ENCODE measurements at places on chromosomes 7 and 10.

DNA sequence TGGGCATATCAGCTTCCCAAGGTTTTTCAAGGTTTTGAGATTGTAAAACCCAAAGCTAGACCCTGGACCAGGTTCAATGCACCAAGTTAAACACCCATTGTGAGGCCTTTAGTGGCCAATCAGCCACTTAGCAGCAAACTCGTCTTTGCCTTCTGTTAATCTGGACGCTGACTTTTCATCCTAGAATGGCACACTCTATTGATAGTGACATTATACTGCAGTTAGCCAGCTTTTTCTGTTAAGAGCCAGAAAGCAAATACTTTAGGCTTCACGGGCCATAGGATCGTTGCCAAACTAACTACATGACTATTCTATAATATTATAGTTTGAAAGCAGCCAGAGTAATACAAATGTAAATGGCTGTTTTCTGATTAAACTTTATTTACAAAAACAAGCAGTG, 51.3 kb downstream of the VKORC1L1 start:
- no peak for DNase-seq

- DNase-seq = no peak
Measured at GRCh38 chr10:29358010-29358616, 69.2 kb downstream of the LYZL1 start.

DNA sequence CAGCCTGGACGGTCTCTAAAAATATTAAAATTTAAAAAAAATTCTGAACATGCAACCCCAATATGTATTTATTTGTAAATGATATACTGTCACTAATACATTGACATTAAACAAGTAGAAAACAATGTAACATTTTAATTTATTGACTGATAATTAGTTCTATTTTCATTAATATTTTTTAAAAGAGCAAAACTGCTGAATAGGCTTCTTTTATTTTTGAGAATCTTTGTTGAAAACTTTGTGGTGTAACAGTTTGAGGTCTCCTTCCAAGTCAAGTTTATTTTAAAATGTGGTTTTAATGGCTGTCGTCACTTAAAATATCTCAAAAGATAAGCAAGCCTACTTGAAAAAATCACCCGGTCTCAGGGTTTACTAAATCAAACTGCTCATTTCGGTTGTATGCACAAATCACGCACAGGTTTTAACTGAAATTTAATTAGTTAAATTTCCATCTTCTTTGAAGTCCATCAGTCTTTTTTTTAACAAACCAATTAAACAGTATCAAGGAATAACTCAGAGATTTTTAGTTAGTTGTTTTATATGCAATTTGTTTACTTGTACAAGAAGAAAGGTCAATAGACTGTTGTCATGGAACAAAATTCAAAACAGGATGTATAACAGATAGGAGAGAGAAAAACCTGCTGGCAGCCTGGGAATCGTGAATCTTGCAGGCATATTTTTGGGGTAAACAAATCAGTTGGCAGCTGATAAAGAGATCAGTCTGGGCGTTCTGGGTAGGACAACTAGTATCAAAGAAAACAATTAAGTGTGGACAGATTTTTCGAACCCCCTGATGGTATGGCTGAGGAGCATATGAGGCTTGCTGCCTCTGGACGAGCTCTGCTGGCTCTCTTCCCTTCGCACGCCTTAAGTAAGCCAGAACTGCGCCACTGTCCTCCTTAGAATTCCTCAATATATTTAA, 9.7 kb upstream of the EDRF1 start:
- DNase-seq = no peak

DNA sequence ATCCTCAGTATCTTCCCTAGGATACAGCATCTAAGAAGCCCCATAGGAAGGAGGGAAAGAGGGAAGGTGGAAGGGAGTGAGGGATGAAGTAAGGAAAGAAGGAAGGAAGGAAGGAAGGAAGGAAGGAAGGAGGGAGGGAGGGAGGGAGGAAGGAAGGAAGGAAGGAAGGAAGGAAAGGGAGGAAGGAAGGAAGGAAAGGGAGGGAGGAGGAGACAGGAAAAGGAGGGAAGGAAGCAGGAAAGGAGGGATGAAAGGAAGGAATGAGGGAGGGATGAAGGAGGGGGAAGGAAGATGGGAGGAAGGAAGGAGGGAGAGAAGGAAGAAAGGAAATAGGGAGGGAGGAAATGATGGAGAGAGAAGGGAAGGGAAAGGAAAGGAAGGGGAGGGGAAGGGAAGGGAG, 455.6 kb upstream of the ZMIZ1 start:
- DNase-seq = no peak

- DNase-seq = no peak
Measured at GRCh38 chr10:24357344-24358004, 148.5 kb downstream of the KIAA1217 start.

DNA sequence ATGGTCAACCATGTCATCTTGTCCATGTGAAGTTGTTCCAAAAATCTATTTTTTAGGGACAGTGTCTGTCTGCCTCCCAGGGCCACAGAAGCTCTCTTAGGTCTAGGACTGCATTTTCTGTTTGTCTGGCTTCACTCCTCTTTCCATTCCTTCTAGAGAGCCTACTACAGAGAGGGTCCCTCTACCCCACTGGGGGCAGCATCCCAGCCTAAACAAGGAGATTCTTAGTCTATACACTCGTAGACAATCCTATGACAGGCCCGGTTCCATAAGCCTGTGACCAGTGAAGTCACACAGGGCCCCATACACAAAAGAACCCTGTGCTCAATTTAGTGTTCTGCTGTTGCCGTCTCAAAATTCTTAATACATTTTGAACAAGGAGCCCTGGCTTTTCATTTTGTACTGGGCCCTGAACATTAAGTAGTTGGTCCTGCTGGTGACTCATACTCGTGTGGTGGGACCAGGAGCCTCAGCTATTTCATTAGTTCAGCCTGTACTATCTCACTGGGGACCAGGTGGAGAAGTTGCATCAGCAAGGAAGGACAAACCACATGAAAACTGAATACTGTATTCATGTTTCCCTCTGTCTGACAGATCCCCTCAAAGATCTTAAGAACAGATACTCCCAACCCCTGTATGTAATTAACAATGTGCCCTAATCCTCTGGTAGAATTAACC, 23.5 kb upstream of the FAM180A start:
- DNase-seq = no peak

- no peak for DNase-seq
Measured at GRCh38 chr7:54705436-54705835, 53.6 kb downstream of the SEC61G start.

- DNase-seq = peak; percentile 19
Measured at GRCh38 chr7:77531038-77531437, 6.1 kb upstream of the PTPN12 start.

GRCh38 chr7:141349338-141349737, 201.9 kb upstream of the AGK start:
- no peak for DNase-seq

DNA sequence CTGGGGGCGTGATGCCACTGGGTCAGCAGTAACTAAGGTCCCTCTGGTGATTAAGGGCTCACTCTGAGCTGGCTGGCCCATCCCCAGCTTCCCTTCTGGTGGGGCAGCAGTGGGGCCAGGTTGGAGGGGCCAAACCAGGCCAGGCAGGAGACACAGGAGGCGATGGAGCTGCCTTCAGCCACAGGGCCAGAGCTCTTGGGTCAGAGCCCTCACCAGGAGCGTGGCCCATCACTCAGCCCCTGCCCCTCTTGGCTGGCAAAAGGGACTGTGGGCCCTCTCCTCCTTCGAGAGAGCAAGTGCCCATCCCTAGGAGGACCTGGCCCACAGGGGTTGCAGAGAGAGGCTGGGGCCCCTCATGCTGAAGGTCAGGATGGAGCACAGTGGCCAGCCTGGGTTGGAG, 4.5 kb downstream of the KCNK18 start:
- DNase-seq = no peak

DNA sequence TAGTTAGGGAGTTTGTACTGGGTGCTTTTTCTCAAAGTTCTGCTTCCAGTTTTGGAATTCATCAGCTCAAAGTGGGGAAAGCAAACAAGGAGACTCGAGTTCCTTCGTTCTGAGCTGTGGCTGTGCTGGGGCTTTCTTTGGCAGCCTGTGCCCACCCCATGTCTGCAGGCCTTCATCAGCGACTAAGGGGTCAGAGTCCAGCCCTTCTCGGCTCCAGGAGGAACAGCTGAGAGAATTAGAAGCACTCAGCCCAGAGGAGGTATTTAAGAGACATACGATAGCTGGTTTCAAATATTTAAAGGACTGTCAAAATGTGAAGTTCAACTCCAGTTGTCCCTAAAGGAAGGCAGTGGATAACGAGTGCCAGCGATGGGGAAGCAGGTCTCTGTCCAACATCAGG, 41.3 kb downstream of the SH3PXD2A start:
- DNase-seq = no peak

DNA sequence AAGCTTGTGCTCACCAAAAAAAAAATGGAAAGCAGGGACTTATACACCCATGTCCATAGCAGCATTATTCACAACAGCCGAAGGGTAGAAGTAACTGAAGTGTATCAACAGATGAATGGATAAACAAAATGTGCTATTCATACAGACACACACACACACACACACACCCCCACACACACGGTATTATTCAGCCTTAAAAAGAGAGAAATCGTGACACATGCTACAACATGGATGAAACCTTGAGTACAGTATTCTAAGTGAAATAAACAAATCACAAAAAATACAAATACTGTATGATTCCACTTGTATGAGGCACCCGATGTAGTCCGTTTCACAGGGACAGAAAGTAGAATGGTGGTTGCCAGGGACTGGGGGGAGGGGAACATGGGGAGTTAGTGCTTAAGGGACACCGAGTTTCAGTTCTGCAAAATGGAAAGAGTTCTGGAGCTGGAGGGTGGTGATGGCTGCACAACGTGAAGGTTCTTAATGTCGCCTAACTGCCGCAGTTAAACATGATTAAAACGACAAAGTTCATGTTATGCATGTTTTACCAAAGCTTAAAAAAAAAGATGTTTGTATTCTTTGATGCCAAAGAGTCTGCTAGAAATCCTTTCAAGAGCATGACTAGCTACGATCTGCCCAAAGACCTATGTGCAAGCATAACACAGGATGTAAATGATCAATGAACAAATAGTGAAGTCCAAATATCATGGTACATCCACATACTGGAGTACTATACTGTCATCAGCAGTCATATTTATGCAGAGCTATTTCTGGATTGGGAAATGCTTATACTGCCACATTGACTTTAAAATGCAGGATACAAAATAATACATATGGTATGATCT, 7.2 kb downstream of the TNS3 start:
- DNase-seq = no peak

GRCh38 chr7:157233677-157234076, 95.0 kb downstream of the UBE3C start:
- no peak for DNase-seq

- DNase-seq = no peak
Measured at GRCh38 chr7:55050281-55050680, 31.5 kb downstream of the EGFR start.
